ENCODE measurements at places on chromosomes 1 and 21.

DNA sequence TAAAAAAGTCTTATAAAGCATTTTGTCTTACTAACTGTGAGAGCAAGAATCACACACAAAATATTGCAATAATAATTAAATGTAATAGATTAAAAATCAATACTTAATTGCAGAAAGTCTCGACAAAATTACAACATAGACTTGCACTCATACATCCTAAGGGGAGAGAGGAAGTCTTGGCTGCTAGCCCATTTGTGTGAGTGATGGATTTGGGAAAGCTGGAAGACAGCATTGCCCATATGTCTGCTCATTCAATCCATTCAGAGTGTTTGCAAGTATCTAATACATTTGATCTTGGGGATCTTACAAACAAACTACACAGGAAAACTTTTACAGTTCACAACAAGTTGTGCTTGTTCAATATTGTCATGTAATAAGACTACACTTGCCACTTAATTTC lies 140.5 kb downstream of the COL11A1 start:
- no peak for DNase-seq

DNA sequence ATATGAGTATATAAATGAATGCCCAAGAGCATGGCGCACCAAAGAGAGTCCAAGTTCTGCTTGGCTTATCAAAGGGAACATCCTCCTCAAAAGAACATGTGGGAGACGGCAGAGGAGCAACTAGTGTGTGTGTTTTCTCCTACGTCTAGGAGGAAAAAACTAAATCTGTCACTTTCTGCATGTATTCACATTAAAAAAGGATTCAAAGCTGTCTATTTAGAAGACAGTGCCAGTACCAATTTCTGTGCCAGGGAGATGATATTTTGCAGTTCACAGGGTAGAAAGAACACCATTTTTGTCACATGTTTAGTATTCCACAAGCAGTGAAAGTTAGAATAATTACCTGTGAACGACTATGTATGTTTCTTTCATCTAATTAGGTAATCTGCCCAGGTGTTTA lies 42.5 kb upstream of the IFNAR2 start:
- no peak for DNase-seq

DNA sequence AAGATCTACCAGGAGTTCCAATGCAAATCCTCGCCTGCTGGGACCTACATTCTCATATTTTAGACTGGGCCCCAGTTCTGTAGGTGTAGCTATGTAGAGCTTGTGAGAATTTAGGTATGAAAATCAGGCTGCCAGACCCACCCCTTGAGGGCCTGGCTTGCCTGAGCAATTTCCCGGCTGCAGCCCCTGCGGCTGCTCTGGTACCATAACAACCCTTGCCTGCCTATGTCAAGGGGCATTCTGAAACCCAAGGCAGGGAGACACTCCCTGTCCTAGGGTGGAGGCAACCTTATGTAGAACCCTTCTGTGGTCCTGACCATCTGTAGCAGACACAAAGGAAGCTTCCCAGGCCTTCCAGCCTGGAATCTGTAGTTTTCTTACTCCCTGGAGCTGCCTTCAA lies 28.4 kb downstream of the VTCN1 start:
- DNase-seq = no peak

- no peak for DNase-seq
Observed at GRCh38 chr1:28340221-28340974, 11.6 kb downstream of the MED18 start.

DNA sequence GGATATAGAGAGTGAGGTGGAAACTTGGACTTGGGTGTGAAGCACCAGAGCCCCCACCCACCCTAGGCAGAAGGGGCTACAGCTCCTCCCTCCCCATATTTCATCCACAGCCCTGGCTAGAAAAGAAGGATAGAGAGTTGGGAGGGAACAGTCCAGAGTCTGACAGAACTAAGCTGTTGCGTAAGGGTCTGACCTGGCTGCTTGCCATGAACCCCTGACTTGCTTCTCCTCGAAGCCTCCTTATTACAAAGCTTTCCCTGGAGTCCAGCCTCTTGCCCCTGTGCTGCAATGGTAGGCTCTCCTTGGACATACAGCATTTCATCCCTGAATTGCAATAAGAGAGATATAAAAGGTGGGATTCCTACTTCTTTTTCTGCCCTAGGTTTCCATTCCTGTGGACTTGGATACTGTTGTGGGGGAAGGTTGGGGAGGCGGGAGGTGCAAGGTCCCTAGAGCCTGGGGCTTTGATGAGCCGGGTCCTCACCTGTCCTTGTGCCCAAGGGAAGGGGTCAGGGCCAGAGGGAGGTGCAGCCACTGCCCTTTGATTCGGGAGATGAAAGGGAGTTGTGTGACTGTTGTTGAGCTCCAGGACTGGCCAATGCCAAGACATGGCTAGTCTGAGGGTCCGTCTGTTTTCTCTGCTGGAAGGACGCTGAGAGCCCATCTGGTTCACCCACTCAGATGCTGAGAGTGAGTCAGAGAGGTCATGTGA lies 2.7 kb downstream of the RHBG start:
- no peak for DNase-seq

GRCh38 chr1:183777328-183777727 lies 27.6 kb upstream of the RGL1 start:
- DNase-seq = no peak

GRCh38 chr1:57719274-57719673 lies 295.4 kb upstream of the DAB1 start:
- no peak for DNase-seq

- DNase-seq = no peak
Observed at GRCh38 chr1:177960939-177961622, 8.8 kb downstream of the SEC16B start.

DNA sequence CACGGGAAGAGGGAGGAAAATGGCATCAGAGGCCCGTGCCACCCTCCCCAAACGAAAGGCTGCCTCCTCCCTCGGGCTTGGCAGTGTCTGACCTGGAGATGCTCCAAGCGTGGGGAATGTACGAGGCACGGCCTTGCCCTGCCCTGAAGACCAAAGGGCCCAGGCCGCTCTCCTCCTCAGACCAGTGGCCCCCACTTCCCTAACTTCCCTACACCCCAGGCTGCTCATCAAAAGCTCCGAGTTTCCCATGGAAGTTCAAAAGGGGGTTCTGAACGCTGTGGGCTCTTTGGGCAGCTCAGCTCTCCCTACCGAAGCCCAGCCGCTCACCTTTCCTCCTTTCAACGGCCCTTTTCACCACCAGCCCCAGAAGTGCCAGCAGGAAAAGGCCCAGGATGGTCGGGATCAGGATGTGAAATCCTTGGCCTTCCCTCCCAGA lies 11.8 kb downstream of the FCMR start:
- DNase-seq = no peak

DNA sequence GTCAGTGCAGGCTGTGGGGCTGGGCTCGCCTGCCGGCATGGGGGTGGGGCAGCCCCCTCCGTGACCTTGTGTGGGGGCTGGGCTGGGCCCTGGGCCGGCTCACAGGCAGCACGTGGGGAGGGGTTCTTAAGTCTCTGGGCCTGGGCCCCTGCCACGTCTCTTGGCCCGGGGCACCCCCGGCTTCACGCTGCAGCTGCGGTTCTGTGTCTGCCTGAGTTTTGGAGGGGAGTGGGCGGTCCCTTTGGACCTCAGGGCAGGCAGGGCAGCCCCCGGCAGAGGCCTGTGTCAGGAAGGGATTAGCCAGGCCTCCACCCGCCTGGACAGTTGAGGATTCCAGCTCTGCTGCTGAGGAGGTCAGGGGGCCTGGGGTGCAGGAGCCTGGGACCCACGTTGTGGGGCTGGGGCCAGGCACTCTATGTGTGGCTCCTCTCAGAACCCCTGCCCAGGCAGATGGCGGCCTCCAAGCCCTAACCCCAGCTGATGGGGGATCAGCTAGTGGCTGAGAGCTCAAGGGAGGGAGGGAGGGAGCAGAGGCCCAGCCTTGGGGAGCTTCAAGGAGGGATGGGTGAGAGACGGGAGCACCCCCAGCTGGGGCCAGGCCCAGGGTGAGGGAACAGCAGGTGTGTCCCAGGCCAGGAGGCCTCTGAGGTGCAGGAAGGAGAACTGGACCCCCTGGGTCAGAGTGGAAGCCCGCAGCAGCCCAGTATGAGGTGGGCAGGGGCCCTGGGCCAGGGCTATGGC lies 1.8 kb upstream of the PLCH2 start:
- no peak for DNase-seq

DNA sequence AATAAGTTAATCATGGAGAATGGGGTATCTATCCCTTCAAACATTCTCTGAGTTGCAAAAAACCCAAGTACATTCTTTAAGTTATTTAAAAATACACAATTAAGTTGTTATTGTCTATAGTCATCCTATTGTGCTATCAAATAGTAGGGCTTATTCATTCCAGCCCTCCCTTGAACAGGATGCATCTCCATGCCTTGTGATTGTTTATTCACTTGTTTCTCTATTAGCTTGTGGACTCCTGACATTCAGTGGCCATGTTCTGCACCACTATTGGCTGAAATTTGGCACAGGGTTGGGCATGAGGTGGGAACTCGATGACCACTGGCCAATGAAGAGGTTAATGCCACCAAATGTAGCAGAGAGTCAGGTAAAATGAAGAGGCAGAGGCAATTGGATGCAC lies 272.8 kb downstream of the TNR start:
- DNase-seq = no peak

DNA sequence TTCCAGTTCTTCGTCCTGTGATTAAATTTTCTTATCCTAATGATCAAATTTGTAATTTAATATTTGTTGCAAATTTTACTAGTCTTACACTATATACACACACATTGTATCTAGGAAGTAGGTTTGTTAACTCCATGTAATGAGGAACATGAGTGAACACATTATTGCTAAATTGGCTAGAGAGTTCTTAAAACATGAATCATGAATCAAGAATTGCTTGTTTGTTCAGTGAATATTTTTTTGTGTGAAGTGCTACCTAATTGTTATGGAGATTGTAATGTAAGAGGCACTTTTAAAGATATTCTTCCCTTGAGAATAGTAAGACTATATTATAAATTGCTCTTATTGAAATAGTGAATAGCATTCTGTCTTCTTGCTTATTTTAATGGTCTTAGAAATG lies 4.6 kb downstream of the GPSM2 start:
- no peak for DNase-seq

- no peak for DNase-seq
Observed at GRCh38 chr1:154972517-154973343, 1.8 kb upstream of the CKS1B start.
